ENCODE measurements at places on chromosomes 2 and 18. TPM values are rescaled to one million over a fixed set of nuclear protein-coding genes. Genes with fewer than 3 reads are reported as not detected.

DNA sequence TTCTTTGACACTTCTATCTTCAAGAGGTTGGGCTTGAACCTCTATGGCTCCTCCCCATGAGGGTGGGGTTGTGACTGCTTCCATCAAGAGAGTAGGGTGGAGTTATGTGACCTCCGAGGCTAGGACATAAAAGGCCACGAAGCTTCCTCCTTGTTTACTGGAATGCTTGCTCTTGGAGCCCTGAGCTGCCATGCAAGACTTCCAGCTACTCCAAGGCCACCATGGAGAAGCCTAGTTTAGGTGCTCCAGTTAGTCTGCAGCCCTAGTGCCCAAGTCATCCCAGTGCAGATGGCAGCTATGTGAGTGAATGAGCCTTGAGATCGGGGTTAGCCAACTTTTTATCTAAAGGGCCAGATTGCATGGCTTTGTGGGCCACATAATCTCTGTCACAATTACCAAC lies 2.4 kb upstream of the MERTK start:
- DNase-seq: no peak
- H3K27me3 ChIP-seq: no peaks in the 10 kb centered on the region
- H3K36me3 ChIP-seq: no peaks in the 10 kb centered on the region
- no peak overlapping the region for H3K27ac ChIP-seq

- H3K4me3 ChIP-seq: no peak overlapping the region
- no peak overlapping the region for H3K27ac ChIP-seq
- H3K4me1 ChIP-seq: no peaks in the 10 kb centered on the region
- no peaks in the 10 kb centered on the region for H3K27me3 ChIP-seq
- no peaks in the 10 kb centered on the region for H3K36me3 ChIP-seq
- DNase-seq: no peak
These were observed 114.2 kb downstream of the SPIRE1 start for GRCh38 chr18:12543697-12544096.

DNA sequence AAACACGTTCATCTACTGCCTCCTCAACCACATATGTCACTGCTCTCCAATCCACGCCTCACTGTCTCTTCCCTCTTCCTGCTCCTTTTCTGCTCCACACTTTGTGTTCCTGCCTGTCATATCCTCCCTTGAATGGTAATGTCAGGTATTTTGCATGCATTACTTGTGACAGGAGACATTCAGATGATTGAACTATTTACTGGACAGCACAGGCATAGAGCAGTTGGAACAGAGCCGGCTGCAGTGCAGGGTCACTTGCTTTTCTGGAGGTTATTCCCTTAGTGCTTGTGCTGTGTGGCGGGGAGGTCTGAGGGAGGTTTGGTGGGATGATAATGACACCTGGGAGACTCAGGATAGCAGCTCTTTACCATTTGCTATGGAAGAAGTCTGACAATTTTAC lies 93.8 kb downstream of the LTBP1 start:
- DNase-seq: no peak
- H3K4me3 ChIP-seq: no peak overlapping the region
- H3K27me3 ChIP-seq: no peaks in the 10 kb centered on the region
- no peaks in the 10 kb centered on the region for H3K36me3 ChIP-seq
- H3K27ac ChIP-seq: no peak overlapping the region

GRCh38 chr18:79374408-79375171 lies 21.1 kb upstream of the NFATC1 start:
- peaks cover 5% of the 10 kb centered on the region for H3K4me1 ChIP-seq
- no peak overlapping the region for H3K4me3 ChIP-seq
- no peak overlapping the region for H3K27ac ChIP-seq
- H3K36me3 ChIP-seq: no peaks in the 10 kb centered on the region
- no peaks in the 10 kb centered on the region for H3K27me3 ChIP-seq

- H3K36me3 ChIP-seq: no peaks in the 10 kb centered on the region
- H3K27ac ChIP-seq: peak overlapping the region; percentile 90
- H3K4me3 ChIP-seq: no peak overlapping the region
These were observed 12.4 kb upstream of the TAF1B start for GRCh38 chr2:9830685-9831410.

- no peaks in the 10 kb centered on the region for H3K36me3 ChIP-seq
These were observed 33.2 kb upstream of the EFHD1 start for GRCh38 chr2:232600053-232600773.

DNA sequence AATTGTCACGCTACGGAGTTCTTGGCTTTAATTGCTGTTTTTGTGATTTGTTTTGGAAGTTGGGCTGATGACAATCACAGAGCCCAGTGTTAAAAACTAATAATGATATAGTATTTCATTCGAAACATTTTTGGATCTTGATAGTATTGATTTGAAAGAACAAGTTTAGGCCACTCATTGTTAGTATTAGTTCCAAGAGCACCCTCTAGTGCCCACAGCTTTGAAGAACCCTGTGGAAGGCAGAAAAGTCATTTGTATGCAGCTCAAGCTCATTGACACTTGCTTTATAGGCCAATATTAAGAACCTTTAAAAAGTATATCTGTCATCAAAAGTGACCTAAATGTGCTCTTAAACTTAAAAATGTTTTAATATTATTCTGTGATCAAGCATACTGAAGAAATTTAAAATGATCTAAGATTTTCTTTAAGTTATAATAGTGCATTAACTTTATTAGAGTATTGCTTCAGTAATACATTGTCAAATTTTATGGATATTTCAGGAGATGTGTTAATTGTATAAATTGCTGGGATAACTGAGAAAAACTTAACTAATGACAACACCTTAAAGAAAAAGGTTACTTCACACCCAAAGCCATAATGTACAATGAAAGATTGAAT lies 191.0 kb downstream of the GRB14 start:
- H3K27ac ChIP-seq: no peak overlapping the region
- H3K36me3 ChIP-seq: no peaks in the 10 kb centered on the region
- DNase-seq: no peak
- H3K4me3 ChIP-seq: no peak overlapping the region
- H3K27me3 ChIP-seq: no peaks in the 10 kb centered on the region
- H3K4me1 ChIP-seq: no peaks in the 10 kb centered on the region

The HMSD gene
- total RNA-seq: 0.19 TPM

The RIT2 gene
- total RNA-seq: not detected

Measured in esophagus squamous epithelium (tissue), 5 donors.